ENCODE measurements at places on chromosomes 3 and 15.

- DNase-seq: no peak
These were observed 65.1 kb downstream of the GLCE start for GRCh38 chr15:69225355-69226022.

- DNase-seq: no peak
These were observed 655 bp upstream of the TMOD3 start for GRCh38 chr15:51828621-51829375.

DNA sequence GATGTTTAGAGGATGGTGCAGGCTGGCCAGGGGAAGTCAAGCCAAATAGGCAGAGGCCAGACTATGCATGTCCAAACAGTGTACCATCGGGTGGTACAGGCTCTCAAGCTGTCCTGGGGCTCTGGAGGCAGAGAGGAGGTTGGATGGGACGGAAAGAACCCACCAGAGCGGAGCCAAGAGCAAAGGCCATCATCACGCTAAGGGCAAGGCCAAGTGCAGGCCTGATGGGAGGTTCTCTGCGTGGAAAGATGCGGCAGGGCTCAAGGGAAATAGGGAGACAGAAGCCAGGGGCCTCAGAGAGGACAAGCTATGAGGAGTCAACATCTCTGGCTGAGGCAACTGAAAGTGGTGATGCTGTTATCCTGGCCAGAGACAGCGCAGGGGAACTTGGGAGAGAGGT, 102.7 kb downstream of the ASB7 start:
- DNase-seq: no peak

GRCh38 chr3:141851411-141851810, 25.0 kb upstream of the ATP1B3 start:
- DNase-seq: no peak

- DNase-seq: no peak
These were observed 30.7 kb downstream of the CD200R1L start for GRCh38 chr3:112815981-112816380.

- DNase-seq: no peak
These were observed 837 bp downstream of the CACNA2D3 start for GRCh38 chr3:54123003-54123775.

DNA sequence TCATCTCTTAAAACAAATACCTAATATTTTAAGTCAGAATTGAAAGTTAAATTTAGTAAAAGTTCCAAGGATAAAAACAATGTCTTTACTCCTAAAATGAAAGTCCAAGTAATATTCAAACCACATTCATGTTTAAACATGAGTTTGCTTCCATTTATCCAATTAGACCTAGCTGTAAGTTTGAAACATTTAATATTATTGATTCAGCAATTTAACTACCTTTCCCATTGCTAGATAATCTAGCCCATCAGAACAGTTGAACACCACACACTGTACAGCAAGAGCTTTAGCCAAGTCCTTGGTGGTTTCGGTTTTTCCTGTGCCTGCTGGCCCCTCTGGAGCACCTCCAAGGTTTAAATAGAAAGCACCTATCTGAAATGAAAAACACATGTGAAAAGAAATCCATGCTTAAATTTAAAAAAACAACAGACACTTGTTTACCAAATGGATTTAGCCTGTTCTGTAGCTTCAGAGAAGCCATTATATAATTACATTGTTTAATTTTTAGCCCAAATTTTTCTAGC, 97.8 kb downstream of the DNAH12 start:
- DNase-seq: no peak

GRCh38 chr3:38054499-38055001, 15.5 kb downstream of the DLEC1 start:
- DNase-seq: no peak

GRCh38 chr15:97691078-97691477, 269.4 kb upstream of the ARRDC4 start:
- DNase-seq: no peak

DNA sequence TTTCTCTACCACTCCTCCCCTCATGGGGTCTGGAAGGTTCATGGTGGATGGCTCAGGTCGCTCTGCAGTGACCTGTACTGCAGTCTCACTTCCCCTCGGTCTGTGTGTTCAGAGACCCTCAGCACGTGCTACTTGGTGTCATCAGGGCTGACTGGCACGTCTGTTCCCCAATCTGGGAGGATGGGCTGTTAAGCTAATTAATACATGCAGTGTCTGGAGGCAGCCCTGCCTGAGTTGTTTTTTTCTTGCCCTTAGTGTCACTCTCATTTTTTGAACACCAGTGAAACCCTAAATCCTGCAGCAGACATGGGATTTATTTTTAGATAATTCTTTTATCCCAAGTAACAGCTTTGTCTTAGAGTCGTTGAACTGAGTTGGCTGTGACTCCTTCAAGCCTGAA, 64.6 kb downstream of the ARNT2 start:
- DNase-seq: no peak

DNA sequence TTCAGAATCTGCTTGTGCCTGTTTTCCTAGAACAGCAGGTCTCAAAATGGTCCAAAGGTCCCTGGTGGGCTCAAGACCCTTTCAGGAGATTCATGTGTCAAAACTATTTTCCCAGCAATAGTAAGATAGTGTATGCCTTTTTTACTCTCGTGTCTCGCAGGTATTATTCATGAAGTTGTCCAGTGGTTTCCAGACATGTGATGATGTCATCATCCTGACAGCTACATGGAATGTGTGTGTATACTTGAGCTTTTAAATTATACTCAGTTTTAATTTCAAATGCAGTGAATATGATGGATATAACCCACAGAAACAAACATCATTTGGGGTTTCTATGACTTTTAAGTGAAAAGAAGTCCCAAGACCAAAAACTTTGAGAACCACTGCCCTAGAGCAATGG, 288.6 kb downstream of the NTRK3 start:
- DNase-seq: no peak

- no peak for DNase-seq
These were observed 9.9 kb downstream of the ALDH1A3 start for GRCh38 chr15:100889385-100890050.

- no peak for DNase-seq
These were observed 332.4 kb upstream of the TLE3 start for GRCh38 chr15:70430069-70430468.

DNA sequence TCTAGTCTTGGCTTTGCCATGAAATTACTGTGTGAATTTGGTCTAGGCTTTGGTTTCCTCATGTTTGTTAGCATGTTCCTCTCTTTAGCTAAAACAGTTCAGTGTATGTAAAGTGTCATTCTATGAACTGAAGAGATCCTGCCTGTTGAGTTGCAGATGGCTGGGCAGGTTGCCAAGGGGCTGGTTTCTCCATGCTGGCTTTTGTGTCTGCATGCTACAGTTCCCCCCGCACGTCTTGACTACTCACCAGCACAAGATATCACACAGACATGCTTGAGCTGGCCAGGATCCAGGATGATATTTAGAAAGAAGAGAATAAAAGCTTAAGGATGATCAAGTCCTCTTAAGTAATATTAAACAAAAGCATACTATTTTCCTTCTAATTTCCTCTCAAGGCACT, 90.2 kb downstream of the CERS3 start:
- DNase-seq: no peak

DNA sequence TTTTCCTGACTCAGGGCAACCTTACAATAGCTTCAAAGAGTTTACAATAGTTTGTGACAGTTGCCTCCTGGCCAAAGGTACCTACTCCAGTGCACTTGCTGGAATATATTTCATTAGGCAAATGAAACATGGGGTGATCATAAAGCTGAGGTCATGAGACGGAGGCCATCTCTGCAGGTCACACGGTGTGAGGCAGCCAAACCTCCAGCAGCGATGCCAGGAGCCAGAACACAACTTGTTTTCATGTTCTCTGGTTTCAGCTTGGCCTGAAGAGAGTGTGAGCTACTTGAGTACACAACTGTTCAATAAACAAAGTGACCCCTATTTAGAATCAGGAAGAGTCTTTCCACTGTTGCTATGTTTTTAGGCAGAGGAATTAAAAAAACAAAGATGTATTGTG, 42.7 kb upstream of the PYGO1 start:
- no peak for DNase-seq

- DNase-seq: no peak
These were observed 76.8 kb upstream of the DPH6 start for GRCh38 chr15:35622641-35623340.

GRCh38 chr3:168653255-168653654, 557.5 kb upstream of the GOLIM4 start:
- DNase-seq: no peak

DNA sequence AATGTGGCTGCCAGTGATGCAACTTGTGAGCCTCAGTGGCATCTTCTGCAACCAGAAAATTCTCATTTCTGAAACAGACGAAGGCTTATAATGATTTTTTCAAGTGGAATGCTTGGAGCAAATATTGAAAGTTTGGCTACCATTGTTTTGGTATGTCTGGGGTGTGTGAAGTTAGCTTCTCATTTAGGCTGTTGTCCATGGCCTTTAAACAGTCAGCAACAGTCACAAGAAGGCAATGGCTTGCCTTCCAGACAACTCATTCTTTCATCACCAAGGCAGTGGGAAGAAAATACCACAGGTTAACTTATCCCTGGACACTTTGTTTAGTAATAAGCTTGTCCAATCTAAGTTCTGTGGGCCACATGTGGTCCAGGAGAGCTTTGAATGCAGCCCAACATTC, 4.7 kb upstream of the BNC1 start:
- DNase-seq: no peak

GRCh38 chr3:183822631-183823030, 2.7 kb downstream of the MAP6D1 start:
- DNase-seq: peak; percentile 70

- no peak for DNase-seq
These were observed at the start of gene RASSF1 for GRCh38 chr3:50340448-50341329. Gene RASSF1 (minus strand): TSS chr3:50340836. CDS start chr3:50340805, 31 bp downstream.

GRCh38 chr3:143255739-143256138, 136.2 kb downstream of the CHST2 start:
- no peak for DNase-seq

DNA sequence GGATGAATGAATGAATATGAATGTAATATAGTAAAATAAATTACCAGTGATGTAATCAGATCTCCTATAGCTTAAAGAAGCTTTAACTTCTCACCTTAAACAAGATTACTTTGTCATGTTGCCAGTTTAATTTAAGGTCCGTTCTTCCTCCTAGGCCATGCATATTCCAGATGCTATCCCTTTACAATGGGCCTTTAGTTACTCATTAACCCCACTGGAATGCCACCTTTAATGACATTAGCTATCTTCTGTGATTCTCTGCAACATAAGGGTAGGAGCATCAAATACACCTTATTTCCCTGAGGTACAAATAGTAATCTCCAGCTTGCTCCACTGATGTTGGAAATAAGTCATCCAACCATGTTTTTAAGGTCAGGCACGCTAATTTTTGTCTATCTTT, 63.0 kb upstream of the TIMP4 start:
- no peak for DNase-seq

DNA sequence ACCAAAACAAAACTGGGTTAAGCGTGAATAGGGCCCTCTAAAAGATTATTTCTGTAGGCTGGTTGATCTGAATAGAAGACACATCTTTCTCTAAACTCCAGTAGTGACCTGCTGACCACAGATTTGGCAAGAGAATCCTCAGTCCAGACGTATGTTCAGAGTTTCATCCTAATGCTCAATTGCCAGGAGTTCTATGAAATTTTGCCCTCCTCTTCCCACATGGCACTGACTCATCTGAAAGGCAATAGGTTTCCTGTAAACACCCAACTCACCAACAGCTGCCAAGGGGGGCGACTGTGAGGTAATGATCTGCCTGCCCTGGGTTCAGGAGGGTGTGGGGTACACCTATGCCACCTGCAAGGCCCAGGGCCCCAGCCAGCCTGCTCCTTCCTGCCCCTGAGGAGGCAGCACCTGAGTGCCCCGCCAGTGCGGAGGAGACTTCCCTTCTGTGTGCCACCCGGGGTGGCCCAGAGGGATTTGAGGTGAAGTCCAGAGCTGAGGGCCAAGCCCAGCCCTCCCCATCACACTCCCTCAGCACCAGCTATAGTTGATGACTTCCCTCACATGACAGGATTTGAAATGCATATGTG, 8.4 kb upstream of the PLA2G4D start:
- DNase-seq: no peak

DNA sequence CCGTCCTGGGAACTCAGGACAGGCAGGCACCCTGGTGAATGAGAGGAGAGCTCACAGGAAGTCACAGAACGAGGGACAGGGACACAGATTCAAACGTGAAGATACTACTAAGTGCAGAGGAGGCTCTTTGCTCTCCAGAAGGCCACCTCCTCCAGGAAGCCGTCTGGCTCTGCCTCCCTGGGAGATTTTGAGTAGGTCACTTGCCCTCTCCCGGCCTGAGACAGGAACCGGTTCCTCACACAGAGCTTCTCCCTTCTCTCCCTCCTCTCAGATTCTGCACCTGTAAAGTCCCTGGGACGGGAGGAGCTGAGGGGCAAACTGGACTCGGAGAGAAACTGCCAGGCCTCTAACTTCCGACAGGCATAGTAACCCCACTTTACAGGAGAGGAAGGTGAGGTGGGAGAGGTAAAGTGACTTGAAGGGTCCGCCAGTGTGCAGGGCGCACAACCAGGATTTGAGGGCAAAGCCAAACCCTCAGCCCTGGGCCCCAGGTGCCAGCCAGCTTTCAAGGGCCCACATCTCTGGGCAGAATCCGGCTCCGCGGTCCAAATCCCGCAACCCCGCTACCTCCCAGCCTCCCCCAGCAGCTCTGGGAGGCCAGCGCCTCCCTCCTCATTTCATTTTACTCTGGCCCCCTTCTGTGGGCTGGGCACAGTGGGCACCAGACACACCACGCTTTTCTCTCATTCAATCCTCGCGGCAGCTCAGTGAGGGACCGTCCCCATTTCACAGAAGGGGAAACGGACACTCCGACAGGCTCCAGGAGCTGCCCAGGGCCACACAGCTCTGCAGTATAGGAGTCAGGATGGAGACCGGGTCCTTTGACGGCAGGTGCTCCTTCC, 150.2 kb downstream of the SMAD6 start:
- DNase-seq: peak; percentile 48

DNA sequence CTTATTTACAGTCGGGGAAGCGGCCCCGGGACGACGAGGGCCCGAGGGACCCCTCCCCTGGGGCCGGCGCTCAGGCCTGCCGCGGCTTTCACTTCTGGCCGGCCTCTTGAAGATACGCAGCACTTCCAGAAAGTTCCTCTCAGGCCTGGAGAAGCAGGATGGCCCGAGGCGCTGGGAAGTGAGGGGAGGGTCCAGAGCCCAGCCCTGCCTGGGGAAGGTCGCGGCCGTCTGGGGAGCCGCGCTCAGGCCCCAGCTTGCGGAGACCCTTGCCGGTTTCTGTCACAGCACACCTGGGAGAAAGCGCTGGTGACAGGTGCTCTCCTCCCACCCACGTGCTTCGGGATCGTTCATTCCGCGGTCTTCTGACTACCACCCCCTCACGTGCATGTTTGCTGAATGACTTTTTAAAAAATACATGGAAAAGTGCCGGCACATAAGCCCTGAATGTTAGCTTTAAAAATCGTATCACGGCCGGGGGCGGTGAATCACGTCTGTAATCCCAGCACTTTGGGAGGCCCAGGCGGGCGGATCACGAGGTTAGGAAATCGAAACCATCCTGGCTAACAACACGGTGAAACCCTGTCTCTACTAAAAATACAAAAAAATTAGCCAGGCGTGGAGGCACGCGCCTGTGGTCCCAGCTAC, 727 bp upstream of the TM2D3 start:
- DNase-seq: no peak
